ENCODE measurements at places on chromosomes 6 and 20.

DNA sequence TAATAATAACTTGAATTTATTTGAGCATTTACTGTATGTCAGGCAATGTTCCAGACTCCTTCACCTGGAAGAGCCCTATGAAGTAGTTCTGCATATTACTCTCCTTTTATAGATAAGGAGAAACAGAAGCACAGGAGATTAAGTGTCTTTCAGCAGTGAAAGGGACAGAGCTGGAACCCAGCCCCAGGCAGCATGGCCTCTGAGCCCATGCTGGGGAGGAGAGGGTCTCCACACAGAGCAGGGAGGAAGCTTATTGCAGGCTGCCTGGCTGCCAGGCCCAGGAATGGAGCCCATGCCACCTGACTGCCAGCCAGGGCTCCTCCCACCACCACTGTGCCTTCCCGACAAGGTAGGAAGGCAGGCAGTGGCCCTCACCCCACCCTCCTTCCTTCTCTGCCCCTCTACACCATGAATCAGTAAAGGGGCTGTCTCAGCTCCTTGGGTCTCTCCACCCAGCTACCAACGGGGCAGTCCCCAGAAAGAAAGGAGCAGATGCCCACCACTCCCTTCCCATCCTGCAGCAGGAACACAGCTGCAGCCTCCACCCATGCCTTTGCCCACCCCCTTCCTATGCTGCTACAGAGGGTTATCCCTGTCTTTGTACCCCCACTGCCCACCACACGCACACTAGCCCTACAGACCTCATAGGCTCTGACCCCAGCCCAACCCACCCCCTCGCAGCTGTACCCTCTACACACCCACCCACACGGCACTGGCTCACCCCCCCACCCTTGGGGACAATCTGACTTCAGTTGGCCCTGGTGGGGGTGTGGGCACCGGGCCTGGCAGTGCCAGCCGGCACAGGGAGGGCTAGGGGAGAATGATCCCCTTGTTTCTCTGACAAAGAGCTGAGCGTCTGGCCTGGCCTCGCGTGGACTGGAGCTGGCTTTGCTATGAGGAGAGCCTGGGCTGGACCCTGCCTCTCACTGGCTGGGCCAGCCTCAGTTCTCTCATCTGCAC lies 41.8 kb downstream of the TFEB start:
- no peak for DNase-seq

DNA sequence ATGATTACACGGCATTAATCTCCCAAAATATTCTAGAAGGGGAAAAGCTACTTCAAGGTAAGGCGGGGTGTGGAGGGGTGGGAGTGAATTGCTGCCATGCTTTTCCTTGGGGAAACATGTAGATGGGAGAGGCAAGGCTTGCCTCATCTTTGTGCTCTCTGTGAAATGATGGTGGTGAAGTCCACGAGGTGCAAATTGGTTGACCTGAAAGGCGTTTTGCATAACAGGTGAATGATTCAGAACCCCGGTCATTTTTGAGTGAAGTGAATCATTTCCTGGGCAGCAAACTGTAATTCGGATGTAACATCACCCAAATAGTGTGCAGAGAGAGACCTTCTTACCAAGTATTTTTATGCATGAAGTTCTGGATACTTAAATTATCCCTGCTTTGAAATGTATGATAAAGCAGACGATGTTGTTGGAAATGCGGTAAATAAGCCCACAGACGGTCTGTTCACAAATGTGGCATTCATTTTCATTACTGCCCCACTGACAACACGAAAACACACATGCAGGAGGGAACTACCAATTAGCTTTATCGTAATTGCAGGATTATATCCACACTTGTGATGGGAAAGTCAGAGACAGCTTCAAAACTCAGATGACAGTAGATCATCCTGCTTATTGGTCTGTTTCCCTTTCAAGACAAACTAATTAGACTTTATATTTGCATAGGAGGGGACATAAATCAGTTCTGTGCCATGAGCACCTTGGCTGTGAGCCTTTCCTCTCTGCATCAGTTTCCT lies 3.0 kb downstream of the CDH4 start:
- no peak for DNase-seq

DNA sequence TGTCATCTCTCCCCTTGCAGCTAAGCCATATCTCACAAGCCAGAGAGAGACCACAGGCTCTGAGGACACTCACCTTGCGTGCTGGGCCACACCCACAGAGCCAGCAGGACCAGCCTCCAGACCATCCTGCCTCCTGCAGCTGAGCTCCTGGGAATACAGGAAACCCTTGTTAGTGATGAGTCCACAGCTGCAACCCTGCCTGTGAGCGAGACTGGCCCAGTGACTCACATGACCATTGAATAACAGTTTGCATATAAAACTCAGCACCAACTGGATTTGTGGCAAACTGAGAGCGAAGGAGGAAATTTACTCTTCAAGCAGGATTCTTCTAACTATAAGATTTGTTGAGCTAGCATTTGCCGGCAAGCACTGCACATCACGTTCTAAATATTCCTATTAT lies 3.0 kb downstream of the THBS2 start:
- DNase-seq: no peak

DNA sequence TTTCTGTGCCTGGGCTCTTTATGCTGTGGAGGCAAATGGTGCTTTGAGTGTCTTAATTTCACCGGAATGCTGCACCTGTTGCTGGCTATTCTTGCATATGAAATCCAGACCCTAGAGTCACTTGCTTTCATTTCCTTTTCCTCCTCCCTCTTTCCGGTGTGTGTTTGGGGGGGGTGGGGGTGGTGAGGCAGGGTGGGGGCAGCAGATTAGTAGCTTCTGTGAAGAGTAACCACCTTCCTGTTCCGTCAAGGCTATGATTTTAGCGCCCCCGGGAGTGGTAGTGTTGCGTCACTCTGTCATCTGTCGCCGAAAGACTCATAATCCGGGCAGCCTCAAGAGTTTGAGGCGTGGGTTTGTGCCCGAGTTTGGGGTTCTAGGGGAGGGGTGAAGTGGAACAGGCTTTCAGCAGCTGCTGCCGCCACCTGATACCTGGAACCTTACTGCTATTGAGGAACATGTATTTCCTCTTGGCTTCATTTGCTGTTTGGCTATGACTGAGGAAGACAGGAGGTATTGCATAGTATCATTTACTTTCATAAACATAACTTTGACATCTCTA lies 49.1 kb downstream of the UTRN start:
- no peak for DNase-seq

DNA sequence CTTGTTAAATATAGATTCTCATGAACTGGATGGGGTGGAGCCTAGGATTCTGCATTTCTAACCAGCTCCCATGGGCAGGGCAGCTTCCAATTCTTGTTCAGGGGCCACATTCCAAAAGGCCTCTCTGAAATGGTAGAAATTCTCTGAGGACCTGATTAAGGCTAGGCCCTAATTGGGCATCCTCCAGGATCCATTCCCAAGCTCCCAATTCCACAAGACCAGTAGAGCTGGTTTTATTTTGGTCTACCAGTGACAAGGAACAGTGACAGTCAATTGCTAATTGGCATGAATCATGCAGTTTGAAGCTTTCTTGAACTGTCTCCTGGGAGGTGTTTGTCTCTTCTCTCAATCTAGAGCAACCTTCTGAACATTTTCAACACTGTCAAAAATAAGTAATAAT lies 3.0 kb downstream of the THBD start:
- DNase-seq: no peak

DNA sequence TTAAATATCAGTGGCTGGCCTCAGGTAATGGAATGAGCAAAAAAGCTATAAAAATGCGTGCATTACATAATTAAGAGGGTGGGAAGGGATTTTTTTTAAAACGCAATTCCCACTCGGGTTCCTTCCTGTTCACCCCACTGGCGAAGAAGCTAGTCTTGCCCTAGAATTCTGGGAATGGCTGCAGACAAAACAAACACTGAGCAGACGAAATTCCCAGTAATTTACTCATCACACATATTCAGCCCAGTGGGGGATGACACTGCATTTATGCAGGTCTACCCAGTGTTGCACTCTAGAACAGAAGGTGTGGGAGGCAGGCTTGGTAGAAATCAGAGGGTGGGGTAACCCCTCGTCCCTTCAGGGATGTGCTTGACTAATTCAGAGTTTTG lies 2695.0 kb upstream of the DEFB115 start:
- DNase-seq: no peak

DNA sequence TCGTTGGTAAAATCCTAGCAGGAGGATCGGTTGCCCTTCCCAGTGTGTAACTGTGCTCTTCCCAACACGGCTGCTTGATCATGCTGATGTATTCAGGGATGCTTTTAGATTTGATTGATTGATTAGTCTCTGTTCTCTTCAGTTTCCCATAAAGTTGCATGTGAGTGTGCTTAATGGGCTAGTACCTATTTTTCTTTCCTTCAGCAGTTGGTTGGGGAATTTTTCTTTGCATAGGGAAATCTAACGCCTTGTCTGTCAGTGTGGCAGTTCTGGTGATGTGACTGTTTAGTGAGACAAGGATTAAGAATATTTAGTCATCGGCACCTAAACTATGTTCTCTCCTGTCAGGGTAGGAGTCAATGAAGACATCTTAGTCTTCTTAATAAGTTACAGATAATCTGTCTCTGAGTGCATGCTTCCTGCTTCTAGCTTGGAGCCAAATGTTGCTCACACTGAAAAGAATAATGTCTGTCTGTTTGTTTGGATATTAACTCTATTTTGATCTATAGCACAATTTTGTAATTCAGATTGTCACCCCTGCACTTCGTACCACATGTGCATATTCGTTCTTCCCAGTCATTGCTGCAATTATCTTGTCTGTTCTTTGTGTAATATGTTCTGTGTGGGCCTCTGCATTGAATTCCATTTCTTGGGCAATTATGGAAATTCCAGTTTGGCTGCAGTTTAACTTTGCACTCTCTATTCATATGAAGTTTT lies 169.9 kb downstream of the EDN1 start:
- no peak for DNase-seq

DNA sequence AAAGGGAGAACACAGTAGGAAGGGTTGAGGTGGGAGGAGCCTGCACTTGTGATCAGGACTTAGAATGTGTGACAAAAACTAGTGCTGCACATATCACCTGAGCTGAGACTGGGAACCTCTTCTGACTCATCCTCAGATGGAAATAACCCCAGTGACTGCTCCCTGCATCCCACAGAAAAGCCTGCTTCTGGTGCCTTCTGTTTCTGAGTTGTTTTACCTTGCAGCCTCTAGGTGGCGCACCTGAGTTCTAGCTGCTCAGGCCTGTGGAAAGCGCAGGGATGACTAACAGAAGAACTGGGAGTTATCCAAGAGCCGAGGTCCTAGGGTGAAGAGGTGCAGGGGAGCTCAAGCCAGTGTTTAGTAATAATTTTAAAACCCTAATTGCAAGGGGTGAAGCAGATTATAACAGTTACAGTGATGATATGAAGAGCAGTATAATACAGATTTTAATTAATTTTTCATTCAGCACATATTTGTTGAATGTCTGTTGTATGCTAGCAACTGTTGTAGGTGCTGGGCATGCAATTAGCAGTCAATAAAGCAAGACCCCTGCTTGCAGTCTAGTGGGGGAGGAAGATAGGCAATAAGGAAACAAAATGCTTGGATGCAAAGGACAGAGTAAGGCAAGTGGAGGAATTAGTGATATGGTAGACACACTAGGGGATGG lies 302.5 kb downstream of the DHX35 start:
- peak; percentile 27 for DNase-seq

GRCh38 chr6:117483004-117483644 lies 650 bp downstream of the DCBLD1 start:
- DNase-seq: no peak

GRCh38 chr6:144909753-144910285 lies 624.7 kb downstream of the UTRN start:
- DNase-seq: no peak

GRCh38 chr6:135261872-135262725 lies 81.0 kb downstream of the MYB start:
- DNase-seq: no peak

- DNase-seq: no peak
These were observed 30.0 kb upstream of the PHACTR2 start for GRCh38 chr6:143647732-143648131.

GRCh38 chr6:157537556-157537955 lies 156.6 kb downstream of the ZDHHC14 start:
- DNase-seq: no peak

- DNase-seq: peak; percentile 62
These were observed 8.6 kb downstream of the AARS2 start for GRCh38 chr6:44304282-44305199.

DNA sequence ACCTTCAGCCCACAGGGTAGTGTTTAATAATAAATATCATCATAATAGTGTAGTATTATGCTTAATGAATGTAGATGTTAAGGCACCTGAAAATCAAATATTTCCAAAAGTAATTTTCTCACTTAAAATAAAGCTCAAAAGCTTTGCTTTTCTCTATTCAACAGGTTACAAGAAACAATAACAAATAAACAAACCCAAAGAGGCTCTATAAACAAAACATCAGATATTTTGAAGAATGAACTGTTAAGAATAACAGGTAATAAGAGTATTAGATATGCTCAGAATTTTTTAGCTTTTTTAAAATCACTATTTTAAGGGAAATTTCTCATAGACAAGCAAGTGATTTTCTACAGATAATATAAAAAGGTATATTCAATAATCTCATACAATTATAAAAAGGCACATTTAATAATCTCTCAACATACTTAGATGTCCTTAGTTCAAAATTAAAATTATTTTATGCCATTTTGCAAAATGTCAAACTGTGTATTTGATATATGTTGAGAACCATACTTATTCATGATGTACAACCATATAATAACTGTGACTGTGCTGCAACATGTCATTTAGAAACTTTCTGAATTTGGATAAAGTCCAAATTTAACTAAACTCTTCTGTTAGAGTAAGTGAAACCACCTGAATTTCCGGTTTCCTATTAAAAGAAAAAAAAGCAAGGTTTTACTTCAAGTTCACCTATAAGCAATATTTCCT lies 35.8 kb downstream of the PHIP start:
- DNase-seq: no peak

DNA sequence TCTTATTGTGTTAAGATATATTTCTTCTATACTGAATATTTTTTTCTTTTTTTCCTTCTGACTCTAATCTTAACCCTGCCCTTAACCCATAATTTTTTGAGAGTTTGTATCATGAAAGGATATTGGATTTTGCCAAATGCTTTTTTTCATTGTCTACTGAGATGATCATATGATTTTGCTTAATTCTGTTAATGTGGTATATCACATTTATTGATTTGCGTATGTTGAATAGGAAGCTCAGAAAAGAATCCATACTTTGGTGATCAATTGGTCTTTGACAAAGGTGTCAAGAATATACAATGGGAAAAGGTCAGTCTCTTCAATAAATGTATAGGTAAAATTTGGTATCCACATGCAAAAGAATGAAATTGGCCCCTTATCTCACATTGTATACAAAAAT lies 588.8 kb upstream of the ADGRB3 start:
- DNase-seq: no peak

Data from GM12892 (cell line).